HFF-Myc (cell line): ENCODE measurements at places on chromosomes 5 and 9.

- no peak for DNase-seq
Measured at GRCh38 chr9:75455444-75455921, 367.2 kb downstream of the OSTF1 start.

- no peak for DNase-seq
Measured at GRCh38 chr9:117823576-117823975, 119.4 kb downstream of the TLR4 start.

- no peak for DNase-seq
Measured at GRCh38 chr9:2925016-2925415, 81.1 kb upstream of the PUM3 start.

- no peak for DNase-seq
Measured at GRCh38 chr5:178288401-178289368, 56.1 kb upstream of the PHYKPL start.

DNA sequence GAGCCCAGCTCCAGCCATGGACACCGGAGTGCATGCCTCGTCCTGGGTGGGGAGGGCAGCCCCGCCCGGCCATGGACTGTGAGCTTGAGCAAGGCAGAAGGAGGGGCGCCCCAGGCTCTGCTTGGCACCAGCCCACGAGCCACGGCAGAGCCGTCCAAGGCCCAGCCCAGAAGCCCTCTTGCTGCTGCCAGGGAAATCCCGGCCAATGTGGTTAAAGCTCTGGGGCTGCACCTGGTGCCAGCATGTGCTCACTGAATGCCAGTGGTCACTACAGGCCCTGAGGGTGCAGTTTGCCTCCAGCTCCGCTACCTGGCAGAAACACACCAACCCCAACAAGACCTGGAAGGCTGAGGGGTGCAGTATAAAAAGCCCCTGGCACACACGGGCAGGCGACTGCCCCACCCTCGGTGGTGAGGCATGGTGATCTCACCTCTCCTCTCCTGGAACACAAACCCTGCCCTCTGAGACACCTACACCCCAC is 11.8 kb downstream of the BRD3 start:
- no peak for DNase-seq

DNA sequence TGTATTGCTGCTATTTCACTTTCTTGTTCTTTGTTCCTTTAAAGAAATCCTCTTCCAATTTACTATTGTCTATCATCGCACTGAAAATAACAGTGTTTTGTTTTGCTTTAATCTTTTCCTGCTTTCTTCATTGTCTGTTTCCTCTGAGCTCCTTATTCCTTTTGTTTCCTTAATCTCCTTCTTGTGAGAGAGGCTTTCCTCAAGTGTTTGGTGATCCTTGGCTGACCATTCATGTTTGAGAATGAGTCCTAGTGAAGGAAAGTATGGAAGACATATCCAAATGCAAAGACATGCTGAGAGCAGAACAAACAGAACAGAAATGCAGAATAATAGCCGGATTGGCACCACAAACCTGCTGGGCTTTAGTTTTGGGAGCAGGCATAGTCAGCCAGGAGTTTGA is 42.0 kb upstream of the ENTREP1 start:
- DNase-seq, result no peak

- DNase-seq, result no peak
Measured at GRCh38 chr5:14161825-14162556, 18.8 kb downstream of the TRIO start.

DNA sequence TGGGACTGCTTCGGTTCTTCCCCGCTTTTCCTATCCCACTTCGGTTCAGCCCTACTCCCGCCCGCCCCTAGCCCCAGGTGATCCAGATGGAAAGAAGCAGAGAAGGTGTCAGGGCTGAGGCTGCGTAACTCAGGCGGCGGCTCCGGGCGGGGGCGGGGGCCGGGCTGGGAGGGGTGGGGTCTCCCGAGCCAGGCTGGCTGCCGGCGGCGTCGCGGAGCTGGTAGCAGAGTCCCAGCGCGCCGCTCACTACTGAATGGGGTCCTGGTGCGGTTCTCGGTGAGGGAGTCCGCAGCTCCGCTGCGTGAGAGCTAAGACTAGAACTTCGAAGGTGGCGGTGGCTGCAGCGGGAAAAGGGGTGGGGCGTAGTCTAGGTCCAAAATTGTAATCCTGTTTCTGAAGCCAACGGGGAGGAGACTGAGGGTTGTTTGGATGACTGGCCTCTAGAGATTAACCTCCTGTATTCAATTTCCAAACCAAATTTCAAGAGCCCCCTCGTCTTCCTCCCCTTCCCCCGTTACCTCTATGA is 1.4 kb downstream of the PRR16 start:
- no peak for DNase-seq

- DNase-seq, result no peak
Measured at GRCh38 chr9:126915281-126915816, 767 bp downstream of the RALGPS1 start.

GRCh38 chr5:148465381-148466235 is 81.8 kb downstream of the FBXO38 start:
- no peak for DNase-seq

GRCh38 chr9:99189887-99190596 is 31.7 kb downstream of the ALG2 start:
- DNase-seq, result no peak

- no peak for DNase-seq
Measured at GRCh38 chr9:111974092-111974681, 77.6 kb downstream of the UGCG start.

- no peak for DNase-seq
Measured at GRCh38 chr5:18920966-18921365, 1067.0 kb downstream of the CDH18 start.

DNA sequence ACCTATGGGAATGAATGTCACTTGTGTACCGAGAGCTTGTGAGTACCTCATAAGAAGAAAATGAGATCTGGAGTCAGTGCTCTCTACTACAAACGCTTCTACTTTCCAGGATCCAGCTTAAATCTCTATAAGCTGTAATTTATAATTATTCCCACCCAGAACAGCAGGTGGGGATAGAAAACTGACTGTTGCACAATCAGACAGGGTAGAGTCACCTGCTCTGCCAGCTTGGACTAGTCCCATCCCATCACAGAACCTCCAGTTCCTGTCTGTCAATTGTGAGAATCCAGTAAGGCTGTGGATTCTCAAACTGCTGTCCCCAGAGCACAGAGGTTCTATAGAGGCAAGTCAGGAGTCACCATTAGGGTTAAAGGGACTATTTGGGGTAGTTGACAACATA is 2.0 kb downstream of the SPINK7 start:
- no peak for DNase-seq

DNA sequence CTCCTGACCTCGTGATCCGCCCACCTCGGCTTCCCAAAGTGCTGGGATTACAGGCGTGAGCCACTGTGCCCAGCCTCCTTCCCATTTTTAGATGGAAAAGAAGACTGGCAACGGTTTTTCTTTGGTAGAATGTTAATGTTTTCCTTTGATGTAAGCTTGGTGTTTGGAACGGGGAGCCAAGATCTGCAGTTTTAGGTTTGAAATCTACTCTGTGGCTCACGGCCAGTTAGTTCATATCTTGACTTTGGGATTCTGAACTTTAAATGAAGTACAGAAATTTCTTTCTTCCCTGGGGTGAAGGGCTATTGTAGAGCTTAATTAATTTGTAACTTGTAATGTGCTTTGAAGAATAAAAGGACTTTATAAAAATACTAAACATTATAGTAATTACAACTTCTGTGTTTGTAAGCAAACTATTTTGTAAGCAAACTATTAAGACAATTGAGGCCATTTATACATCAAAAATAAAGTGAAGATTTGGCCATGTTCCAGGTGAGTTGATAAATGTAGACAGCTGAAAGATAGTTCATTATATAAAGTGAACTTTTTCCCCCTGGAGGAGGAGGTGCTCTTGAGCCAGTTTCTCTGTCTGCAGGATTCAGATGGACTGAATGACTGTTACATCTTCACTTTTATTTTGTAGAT is 117.1 kb upstream of the TUT7 start:
- DNase-seq, result no peak

GRCh38 chr5:53940921-53941320 is 369.5 kb downstream of the ARL15 start:
- no peak for DNase-seq

DNA sequence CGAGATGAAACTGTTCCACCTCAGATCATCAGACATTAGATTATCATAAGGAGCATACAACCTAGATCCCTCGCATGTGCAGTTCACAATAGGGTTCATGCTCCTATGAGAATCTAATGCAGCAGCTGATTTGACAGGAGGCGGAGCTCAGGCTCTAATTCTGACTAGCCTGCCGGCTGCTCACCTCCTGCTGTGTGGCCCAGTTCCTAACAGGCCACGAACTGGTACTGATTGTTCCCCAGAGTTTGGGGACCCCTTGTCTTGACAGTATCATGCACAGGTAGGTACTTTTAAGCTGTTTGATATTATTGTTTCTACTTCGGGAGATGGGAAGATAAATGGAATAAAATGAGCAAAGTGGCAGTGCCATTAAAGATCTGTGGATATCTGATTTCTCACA is 66.9 kb downstream of the ZCCHC7 start:
- no peak for DNase-seq

GRCh38 chr5:123582550-123583285 is 70.7 kb downstream of the CSNK1G3 start:
- DNase-seq, result no peak

GRCh38 chr5:133398646-133399101 is 213.7 kb downstream of the FSTL4 start:
- DNase-seq, result no peak

- DNase-seq, result no peak
Measured at GRCh38 chr9:32345243-32345642, 39.2 kb upstream of the ACO1 start.
